ENCODE measurements at places on chromosomes 6 and 20. TPM values are rescaled to one million over a fixed set of nuclear protein-coding genes. Genes with fewer than 3 reads are reported as not detected.

The KCNG1 gene
- total RNA-seq, result 28.1 TPM

The ULBP1 gene
- total RNA-seq, result 2.1 TPM

The PHF10 gene
- 7.7 TPM for total RNA-seq

The ADGRF1 gene
- not detected for total RNA-seq

The LGSN gene
- 0.93 TPM for total RNA-seq

The PRR18 gene
- not detected for total RNA-seq

The POM121L2 gene
- not detected for total RNA-seq

The SCP2D1 gene
- not detected for total RNA-seq

The POPDC3 gene
- total RNA-seq, result 26.6 TPM

The SLC16A10 gene
- total RNA-seq, result not detected

The C20orf204 gene
- total RNA-seq, result 0.12 TPM

The ZNF831 gene
- not detected for total RNA-seq
